ENCODE measurements at places on chromosomes 11 and 22. TPM values are rescaled to one million over a fixed set of nuclear protein-coding genes. Genes with fewer than 3 reads are reported as not detected.
A peak's percentile ranks its signal among the peaks of the same experiment; 100 is the strongest.

The DGCR6 gene
- total RNA-seq, result 4.5 TPM

The MYEOV gene
- total RNA-seq, result not detected

The MIOX gene
- not detected for total RNA-seq

The OR56B1 gene
- 0.19 TPM for total RNA-seq

DNA sequence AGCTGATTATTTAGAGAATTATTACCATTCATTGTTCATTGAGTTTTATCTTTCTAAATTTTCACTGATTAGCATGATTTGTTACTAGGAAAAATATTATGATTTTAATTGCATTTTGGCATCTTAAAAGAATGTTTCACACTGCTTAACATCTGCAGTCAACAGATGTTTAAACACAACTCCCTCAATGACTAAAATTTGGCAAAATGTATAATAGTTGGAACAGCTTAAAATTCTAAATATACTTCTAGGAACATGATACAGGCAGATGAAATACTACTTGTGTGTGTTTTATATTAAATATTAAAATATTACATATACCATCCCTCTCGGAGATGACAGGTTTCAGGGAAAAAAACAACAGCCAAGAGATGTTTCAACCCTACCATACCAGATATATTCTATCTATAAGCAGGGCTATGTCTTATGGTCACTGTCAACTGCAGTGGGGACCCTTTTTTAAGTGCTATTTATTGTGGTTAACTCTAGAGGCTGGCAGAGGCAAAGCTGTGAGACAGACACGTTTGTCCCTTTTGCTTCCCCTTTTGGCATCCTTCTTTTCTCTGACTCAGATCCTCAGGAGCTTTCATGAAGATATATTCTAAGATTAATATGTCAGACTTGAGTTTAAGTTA lies 81.9 kb downstream of the BDNF start:
- no peak for ATAC-seq

- ATAC-seq, result no peak
These were observed 58.3 kb downstream of the CDKN1C start for GRCh38 chr11:2827256-2827655.

GRCh38 chr11:128757235-128757711 lies 63.4 kb downstream of the FLI1 start:
- peak; percentile 38 for ATAC-seq

- no peak for ATAC-seq
These were observed 5.5 kb downstream of the RAB3IL1 start for GRCh38 chr11:61911701-61912529.

- ATAC-seq, result no peak
These were observed 6.4 kb downstream of the MB start for GRCh38 chr22:35610741-35611140.

GRCh38 chr22:44180706-44181032 lies at the start of gene PARVG:
Gene PARVG (plus strand): TSS chr22:44180925. CDS start chr22:44183330, 2,405 bp downstream.
- ATAC-seq, result no peak

GRCh38 chr11:95088946-95089619 lies 563 bp upstream of the ENDOD1 start:
- ATAC-seq, result peak; percentile 76

DNA sequence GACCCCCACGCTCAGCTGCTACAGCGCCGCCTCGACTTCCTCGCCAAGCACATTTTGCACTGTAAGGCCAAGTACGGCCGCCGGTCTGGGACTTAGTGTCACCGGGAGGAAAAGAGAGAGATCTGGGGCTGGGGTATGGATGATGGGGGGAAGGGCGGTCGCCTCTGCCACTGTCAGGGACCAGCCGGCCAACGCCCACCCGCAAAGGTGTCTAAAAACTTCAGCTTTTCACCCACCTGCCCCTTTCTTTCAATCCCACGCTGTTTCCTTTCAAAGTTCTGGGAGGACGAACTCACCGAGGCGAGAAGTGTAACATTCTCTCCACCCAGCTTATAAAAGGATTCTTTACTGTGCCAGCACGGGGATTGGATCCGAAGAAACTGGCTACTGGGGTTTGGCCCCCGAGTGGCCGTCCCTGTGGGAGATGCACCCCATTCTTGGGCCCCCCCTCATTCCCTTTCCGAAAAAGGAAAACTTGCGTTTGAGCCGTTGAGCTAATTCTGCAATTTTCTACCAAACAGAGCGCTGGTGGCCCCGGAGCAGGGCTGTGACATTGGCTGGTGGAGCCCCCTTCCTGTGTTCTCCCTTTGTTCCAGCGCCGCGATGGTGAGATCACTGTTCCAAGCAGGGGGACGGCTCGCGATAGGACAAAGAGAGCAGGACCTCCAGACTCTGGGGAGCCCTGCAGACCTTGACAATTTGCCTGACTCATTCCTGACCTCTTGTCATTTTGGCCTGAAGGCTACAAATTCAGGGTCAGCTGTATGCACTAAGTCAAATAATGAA lies 1.8 kb downstream of the FJX1 start:
- no peak for ATAC-seq

DNA sequence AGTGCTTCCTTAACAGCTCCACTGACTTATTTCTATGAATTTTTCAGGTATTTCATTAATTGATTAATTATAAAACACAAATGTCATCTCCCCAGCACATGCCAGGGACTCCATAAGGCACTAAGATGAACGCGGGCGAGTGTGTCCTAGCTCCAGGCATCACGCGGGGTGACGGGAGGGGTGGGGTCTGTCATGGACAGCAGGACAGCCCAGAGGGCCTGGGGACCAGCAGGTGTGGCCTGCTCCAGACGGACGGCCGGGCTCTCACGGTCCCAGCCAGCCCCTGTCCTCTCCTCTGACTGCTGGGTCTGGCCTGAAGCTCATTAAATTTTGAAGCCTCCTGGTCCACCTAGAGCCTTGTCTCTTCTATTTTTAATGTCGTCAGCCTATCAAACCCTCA lies 531.1 kb downstream of the BRD1 start:
- ATAC-seq, result no peak

- no peak for ATAC-seq
These were observed 9.4 kb upstream of the ANO3 start for GRCh38 chr11:26322335-26323067.

DNA sequence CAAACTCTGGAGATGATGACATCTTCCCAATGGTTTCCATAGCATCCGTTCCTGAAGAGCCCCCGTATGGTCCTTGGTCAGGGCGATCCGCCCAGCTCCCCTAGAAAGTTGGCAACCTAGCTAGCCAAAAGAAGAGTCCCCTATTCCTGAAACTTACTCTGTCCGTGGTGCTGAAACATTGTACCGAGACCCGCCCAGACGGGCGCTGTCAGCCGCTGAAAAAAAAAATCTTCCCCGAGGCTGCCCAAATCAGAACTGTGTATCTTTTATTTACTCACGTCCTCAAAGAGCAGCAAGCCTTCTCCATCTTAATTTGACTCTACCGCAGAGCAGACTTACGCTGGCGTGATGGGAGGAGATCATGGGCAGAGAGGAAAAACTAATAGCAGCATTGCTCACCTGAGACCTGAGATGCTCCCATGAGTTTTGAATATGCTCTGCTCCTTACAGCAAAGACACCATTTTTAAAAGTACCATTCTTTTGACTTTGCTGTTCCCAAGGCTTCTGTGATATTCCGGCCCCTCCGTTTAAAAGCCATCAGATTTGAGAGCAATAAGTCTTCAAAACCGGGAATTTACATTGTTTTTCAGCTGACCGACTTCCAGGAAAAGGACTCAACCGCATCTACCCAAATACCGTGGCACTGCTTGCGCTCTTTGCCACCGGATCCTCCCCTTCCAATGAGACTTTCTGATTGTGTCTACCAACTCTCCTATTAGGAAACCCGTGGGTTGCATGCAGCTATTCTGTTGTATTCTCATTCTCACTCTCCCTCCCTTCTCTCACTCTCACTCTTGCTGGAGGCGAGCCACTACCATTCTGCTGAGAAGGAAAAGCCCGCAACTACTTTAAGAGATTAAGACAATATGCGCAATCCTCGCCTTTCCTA lies at the start of gene SLC17A6:
Gene SLC17A6 (plus strand): TSS at position 786 of the 890 bp plus-strand sequence. CDS start 153 bp downstream, outside the sequence.
- no peak for ATAC-seq

- no peak for ATAC-seq
These were observed at the start of gene CPT1B for GRCh38 chr22:50577987-50578775. Gene CPT1B (minus strand): TSS chr22:50578427. CDS start chr22:50577915, 512 bp downstream.

DNA sequence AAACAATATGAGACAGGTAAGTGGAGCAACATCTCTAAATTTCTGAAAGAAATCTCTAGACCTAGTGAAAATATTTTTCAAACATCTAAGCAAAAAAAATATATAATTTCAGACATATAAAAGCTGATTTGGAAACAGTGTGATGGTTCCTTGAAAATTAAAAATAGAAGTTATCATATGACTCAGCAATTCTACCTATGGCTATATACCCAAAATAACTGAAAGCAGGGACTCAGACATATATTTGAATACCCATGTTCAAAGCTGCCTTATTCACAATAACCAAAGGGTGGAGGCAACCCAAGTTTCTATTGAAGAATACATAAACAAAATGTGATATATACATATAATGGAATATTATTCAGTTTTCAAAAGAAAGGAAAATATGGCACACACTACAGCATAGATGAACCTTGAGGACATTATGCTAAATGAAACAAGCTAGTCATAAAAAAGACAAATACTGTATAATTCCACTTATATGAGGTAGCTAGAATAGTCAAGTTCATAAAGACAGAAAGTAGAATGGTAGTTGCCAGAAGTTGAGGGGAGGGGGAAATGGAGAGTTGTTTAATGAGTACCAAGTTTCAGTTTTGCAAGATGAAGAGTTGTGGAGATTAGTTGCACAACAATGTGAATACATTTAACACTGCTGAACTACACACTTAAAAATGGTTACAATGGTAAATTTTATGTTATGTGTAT lies 300.4 kb downstream of the TTC28 start:
- no peak for ATAC-seq

- no peak for ATAC-seq
These were observed 103.2 kb upstream of the ANO3 start for GRCh38 chr11:26228778-26229177.

Data from gastroesophageal sphincter (tissue), 4 donors.